Body of pancreas (tissue), 4 donors: ENCODE measurements at places on chromosomes 6 and 20. TPM values are rescaled to one million over a fixed set of nuclear protein-coding genes. Genes with fewer than 3 reads are reported as not detected.

GRCh38 chr6:410555-411395, 19.2 kb downstream of the IRF4 start:
- H3K36me3 ChIP-seq = no peaks in the 10 kb centered on the region
- no peak overlapping the region for H3K27ac ChIP-seq
- H3K4me1 ChIP-seq = no peaks in the 10 kb centered on the region
- H3K4me3 ChIP-seq = no peak overlapping the region
- H3K27me3 ChIP-seq = no peaks in the 10 kb centered on the region

DNA sequence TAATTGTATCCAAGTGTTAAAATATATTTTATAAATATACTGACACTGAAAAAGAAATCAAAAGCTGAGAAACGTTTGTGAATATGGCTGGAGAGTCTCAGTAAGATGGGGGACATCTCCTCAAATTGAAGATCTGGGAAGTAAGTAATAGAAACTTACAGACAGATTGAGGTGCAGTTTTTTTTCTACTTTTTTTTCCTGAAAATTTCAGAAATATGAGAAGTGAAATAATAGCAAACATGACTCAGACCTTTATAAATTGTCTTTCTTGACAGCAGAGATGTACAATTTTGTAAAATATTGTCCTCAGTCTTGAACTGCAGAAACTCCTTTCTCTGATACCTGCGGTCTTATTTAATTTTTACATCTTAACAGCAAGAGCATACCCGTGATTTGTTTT, 347.1 kb downstream of the UTRN start:
- no peaks in the 10 kb centered on the region for H3K27me3 ChIP-seq
- no peak overlapping the region for H3K27ac ChIP-seq
- DNase-seq = no peak
- no peak overlapping the region for H3K4me3 ChIP-seq
- no peaks in the 10 kb centered on the region for H3K4me1 ChIP-seq
- no peaks in the 10 kb centered on the region for H3K36me3 ChIP-seq

Gene SYNDIG1
- total RNA-seq = 0.78 TPM

Gene SLC26A8
- not detected for total RNA-seq

GRCh38 chr20:14984768-14985622, 647.6 kb upstream of the FLRT3 start:
- peaks cover 36% of the 10 kb centered on the region for H3K4me1 ChIP-seq
- peak overlapping the region; percentile 91 for H3K27ac ChIP-seq
- H3K4me3 ChIP-seq = no peak overlapping the region
- peak; percentile 33 for DNase-seq

Gene OPRL1
- 1.0 TPM for total RNA-seq

DNA sequence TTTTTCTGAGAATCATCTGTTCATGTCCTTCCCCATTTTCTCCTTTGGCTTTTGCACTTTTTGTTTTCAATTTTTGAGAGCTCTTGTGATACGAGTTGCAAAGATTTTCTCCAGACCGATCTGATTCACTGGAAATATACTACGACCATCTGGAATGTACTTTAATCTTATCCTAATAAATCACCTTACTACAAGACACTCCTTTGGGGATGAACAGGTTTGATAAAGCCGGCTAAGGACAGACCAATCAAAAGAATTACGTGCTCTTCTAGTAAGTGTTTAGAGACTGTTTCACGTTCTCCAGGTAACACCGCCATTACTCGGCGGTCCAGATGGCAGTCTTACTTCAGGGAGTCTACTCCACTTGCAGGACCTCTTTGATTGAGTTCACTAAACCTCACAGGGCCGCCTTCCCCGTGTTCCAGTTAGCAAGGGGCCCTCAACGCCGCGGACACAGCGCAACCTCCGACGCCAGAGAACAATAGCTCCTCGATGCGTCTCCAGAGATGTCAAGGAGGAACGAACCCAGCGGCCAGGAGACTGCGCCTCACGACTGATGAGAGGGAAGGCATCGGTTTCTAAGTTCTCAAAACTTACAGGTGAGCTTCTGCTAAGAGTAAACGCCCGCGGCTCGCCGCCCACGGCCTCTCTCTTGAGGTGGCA, 920 bp upstream of the WTAP start:
- peak overlapping the region; percentile 82 for H3K4me3 ChIP-seq
- no peaks in the 10 kb centered on the region for H3K27me3 ChIP-seq
- no peak for DNase-seq
- H3K27ac ChIP-seq = peak overlapping the region; percentile 93

DNA sequence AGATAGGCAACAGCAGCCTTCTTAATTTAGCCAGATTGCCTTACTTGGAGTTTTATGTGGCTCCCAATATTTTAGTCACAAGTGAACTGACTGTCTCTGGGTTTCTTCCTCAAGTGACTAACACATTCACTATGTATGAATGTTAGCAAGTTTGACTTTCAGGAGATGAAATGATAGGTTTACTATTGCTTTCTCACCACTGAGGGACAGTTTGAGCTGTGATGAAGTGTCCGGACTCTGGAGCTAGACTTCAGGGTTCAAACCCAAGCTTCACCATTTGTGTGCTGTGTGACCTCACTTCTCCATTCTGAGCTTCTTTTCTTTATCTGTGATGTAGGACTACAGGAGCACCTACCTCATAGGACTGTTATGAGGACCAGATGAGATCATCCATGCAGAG, 8.2 kb downstream of the DHX35 start:
- H3K27me3 ChIP-seq = no peaks in the 10 kb centered on the region
- no peak overlapping the region for H3K27ac ChIP-seq
- no peaks in the 10 kb centered on the region for H3K36me3 ChIP-seq
- no peaks in the 10 kb centered on the region for H3K4me1 ChIP-seq

Gene BPI
- not detected for total RNA-seq

- no peak overlapping the region for H3K27ac ChIP-seq
- H3K27me3 ChIP-seq = no peaks in the 10 kb centered on the region
- H3K4me1 ChIP-seq = no peaks in the 10 kb centered on the region
- no peaks in the 10 kb centered on the region for H3K36me3 ChIP-seq
Observed at GRCh38 chr20:63128367-63128766, 87.6 kb downstream of the YTHDF1 start.

GRCh38 chr6:155090166-155090565, 95.1 kb downstream of the TIAM2 start:
- no peak overlapping the region for H3K4me3 ChIP-seq
- no peak for DNase-seq
- H3K4me1 ChIP-seq = peaks cover 17% of the 10 kb centered on the region
- H3K27me3 ChIP-seq = no peaks in the 10 kb centered on the region
- H3K27ac ChIP-seq = no peak overlapping the region

DNA sequence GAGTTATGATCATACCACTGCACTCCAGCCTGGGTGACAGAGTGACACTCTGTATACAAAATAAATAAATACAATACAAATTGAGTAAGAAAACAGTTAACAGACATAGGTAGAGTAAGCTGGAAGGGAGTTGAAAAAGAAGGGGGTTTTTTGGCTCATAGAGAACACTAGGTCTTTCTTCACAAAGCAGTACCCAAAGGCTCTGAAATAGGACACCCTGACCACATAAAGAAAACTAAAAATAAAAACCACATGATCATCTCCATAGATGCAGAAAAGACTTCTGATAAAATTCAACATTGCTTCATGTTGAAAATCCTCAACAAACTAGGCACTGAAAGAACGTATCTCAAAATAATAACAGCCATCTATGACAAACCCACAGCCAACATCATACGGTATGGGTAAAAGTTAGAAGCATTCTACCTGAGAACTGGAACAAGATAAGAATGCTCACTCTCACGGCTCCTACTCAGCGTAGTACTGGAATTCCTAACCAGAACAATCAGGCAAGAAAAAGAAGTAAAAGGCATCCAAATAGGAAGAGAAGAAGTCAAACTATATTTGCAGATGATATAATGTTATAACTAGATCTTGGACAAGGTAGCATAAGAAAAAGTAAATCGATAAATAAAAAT, 48.6 kb downstream of the TOMM6 start:
- no peak for DNase-seq
- no peak overlapping the region for H3K4me3 ChIP-seq
- no peak overlapping the region for H3K27ac ChIP-seq
- no peaks in the 10 kb centered on the region for H3K27me3 ChIP-seq
- no peaks in the 10 kb centered on the region for H3K36me3 ChIP-seq

Gene ELOVL2
- 2.9 TPM for total RNA-seq

DNA sequence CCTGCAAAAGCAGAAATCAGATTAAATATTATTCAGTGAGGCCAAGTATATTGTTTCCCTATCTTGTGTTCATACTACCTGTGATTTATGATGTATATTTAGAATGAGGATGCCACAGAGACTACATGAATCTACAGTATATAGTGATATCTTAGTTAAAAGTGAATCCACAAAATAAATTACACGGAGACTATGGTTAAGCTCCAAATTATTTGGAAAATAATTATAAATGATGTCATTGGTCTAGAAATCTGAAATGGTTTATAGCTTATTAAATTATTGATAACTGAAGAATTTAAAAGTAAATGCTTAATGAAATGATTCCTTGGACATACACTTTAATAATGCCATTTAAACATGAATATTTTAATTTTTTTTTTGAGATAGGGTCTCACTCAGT, 4.2 kb upstream of the USP45 start:
- DNase-seq = no peak
- no peaks in the 10 kb centered on the region for H3K36me3 ChIP-seq
- H3K4me3 ChIP-seq = no peak overlapping the region
- peaks cover 30% of the 10 kb centered on the region for H3K4me1 ChIP-seq

DNA sequence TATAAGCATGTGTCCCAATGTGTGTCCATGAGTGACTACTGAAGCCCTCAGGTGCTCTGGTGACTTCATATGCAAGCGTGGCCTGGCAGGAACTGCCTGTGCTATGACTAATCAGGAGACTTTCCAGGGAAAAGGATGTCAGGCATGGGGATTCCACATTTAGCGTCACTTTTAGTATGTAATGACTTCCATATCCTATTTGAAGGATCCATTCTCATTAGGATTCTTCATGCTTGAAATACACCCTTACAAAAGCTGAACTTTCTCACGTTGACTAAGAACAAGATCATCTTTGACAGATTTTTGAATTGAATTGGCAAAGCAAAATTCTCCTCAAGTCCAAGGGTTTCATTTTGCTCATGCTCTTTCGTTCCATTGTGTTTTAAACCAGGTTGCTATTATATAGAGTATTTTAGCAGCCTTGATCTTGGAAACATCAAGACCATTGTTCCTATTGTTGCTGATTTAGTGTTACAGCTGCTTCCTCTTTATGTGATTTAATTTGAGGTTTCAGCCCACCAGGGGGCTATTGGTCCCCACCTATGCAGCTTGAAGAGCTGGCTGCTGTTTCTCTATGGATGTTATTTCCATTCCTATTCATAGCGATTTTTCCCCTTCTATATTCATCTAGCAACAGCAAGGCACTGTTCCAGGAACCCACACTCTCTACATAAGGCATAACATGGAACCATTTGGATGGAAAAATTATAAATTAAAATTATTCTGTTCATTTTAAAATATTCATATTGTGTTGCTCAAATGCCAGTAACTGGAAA, 418.6 kb downstream of the CDKAL1 start:
- no peak overlapping the region for H3K4me3 ChIP-seq
- no peaks in the 10 kb centered on the region for H3K4me1 ChIP-seq
- H3K36me3 ChIP-seq = no peaks in the 10 kb centered on the region
- no peaks in the 10 kb centered on the region for H3K27me3 ChIP-seq

Gene ADGB
- total RNA-seq = not detected

- no peak overlapping the region for H3K27ac ChIP-seq
- no peaks in the 10 kb centered on the region for H3K27me3 ChIP-seq
- H3K4me3 ChIP-seq = no peak overlapping the region
- no peaks in the 10 kb centered on the region for H3K4me1 ChIP-seq
Observed at GRCh38 chr6:7960848-7961247, 50.3 kb upstream of the TXNDC5 start.

DNA sequence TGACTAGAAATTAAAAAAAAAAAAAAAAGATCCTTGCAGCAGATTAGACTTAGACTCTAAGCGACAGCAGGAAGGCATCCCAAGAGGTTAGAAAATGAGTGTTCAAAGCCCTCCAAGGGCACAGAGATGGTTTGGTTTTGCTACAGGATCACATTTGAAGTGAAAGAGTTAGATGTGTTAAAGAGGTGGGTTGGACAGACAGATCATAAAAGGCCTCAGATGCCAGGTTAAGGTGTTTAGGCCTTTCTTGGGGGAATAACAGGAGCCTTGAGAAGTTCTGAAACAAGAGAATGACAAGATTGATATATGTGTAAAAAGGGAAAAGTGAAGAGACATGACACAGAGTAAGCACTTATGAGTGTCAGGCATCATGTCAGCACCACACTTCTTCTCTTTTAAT, 107.5 kb downstream of the FYN start:
- H3K27me3 ChIP-seq = no peaks in the 10 kb centered on the region
- no peaks in the 10 kb centered on the region for H3K4me1 ChIP-seq
- H3K27ac ChIP-seq = no peak overlapping the region

DNA sequence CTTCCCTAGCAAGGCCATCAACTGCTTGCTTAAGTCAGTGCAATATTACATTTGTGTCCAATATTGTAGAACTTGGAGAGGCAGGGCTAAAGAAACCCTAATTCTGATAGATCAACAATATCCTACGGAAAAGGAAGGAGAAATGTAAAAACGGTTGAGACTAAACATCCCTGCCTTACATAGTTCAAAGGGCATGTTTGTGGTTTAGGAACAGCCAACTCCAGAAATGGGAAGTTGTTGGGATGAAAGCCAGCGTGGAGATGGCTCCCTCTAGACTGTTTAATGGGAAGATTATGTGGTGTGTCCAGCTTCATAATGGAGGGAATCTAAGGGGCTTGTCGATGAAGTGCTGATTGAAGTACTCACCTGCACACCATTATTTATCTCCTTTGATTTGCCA, 145.3 kb upstream of the TENT5A start:
- H3K4me1 ChIP-seq = peaks cover 8% of the 10 kb centered on the region
- no peaks in the 10 kb centered on the region for H3K27me3 ChIP-seq
- no peak overlapping the region for H3K4me3 ChIP-seq
- H3K36me3 ChIP-seq = no peaks in the 10 kb centered on the region
- H3K27ac ChIP-seq = no peak overlapping the region

Gene SLC22A2
- not detected for total RNA-seq

Gene SNAP25
- total RNA-seq = 3.4 TPM
